ENCODE measurements at places on chromosomes 6 and 20. TPM values are rescaled to one million over a fixed set of nuclear protein-coding genes. Genes with fewer than 3 reads are reported as not detected.

The CLPSL2 gene
- not detected for polyA plus RNA-seq

DNA sequence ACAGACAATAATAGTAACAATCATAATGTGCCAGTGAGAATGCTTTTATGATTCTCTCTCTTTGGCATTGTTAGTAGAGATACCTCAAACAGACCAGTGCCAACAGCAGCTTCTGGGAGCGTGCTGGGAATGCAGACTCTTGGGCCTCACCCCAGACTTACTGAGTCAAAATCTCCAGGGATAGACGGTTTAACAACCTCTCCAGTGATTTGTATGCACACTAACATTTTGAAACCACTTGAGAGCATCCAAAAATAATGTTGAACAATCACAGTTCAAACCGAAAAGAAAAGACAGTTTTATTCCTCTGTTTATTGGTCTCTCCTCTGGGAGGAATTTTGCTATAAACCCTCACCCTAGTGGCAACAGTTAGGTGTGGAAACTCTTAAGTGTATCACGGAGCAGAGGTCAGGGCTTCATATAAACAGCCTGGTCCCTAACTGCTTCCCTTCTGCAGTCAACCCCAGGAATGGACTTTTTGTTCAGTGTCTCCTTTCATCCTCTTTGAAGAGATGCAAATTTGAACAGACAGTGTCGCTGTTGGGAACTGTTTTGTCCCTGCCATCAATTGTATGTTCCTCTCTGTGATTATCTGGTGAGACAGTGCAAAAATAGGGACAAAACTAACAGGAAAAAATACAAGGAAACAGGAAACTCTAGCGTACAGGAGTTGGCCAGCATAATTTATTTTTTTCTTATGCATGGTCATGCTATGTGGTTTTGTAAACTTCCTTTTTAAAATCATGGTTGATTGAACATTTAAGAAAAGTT, 162.4 kb upstream of the BTBD3 start:
- H3K27ac ChIP-seq, result no peak overlapping the region
- no peak overlapping the region for H3K4me3 ChIP-seq
- no peaks in the 10 kb centered on the region for H3K36me3 ChIP-seq

DNA sequence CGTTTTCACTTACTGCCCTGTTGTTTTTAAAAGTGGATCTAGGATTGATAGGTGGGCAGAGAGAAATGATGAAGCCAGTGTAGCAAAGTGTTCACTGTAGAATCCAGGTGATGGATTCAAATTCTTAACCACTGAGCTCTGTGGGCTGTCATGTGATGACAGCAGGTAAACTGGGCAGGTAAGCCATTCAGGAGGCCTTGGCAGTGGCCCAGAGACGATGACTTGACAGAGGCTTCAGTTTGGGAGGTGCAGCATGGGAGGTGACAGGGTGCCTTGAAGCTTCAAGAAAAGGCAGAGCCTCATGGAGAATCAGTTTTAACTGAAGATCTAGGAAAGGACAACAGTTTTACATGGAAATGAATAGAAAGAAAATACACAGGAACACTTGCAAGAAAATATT, 2.0 kb downstream of the NAA20 start:
- H3K27ac ChIP-seq, result no peak overlapping the region
- H3K36me3 ChIP-seq, result no peaks in the 10 kb centered on the region
- peaks cover 27% of the 10 kb centered on the region for H3K4me1 ChIP-seq

- H3K27me3 ChIP-seq, result no peaks in the 10 kb centered on the region
- H3K36me3 ChIP-seq, result no peaks in the 10 kb centered on the region
- no peak overlapping the region for H3K27ac ChIP-seq
- H3K4me1 ChIP-seq, result no peaks in the 10 kb centered on the region
- H3K4me3 ChIP-seq, result no peak overlapping the region
- no peak for DNase-seq
Observed at GRCh38 chr6:454148-454991, 62.8 kb downstream of the IRF4 start.

DNA sequence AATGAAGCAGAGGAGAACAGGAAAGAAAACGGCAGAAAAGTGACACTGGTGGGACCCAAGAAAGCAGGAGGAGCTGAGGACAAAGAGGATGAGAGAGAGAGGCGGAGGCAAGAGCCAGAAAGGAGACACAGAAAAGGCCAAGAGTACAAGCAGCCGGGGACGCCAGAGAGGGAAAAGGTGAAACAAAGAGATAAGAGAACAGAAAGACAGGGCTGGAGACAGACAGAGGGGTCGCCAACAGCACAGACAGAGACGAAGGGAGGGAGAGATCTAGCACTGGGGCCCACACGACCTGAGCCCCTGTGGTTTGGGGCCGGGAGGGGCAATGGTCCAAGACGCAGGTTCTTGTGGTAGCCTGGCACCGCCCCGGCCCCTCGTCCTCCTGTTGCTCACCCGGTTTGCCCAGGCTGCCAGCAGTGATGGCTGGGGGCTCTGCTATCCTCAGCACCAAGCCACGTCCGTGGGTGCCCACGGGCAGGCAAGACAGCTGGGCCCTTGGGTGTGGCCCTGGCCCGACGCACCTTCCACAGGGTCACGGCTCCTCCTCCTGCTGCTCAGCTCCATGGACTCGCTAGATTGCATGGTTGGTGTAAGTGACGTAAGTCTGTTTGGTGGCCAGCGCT, 123.5 kb downstream of the GRM4 start:
- H3K27me3 ChIP-seq, result no peaks in the 10 kb centered on the region
- no peaks in the 10 kb centered on the region for H3K4me1 ChIP-seq
- DNase-seq, result no peak
- no peak overlapping the region for H3K27ac ChIP-seq
- no peaks in the 10 kb centered on the region for H3K36me3 ChIP-seq
- H3K4me3 ChIP-seq, result no peak overlapping the region
